ENCODE measurements at places on chromosomes 7 and 10. TPM values are rescaled to one million over a fixed set of nuclear protein-coding genes. Genes with fewer than 3 reads are reported as not detected.

The CTAGE8 gene
- polyA plus RNA-seq: 5.9 TPM

The LRRC4 gene
- polyA plus RNA-seq: 9.1 TPM

The CFTR gene
- polyA plus RNA-seq: 6.2 TPM

The PPP1R3C gene
- 32.4 TPM for polyA plus RNA-seq

The LBX1 gene
- 0.03 TPM for polyA plus RNA-seq

The UBN2 gene
- polyA plus RNA-seq: 26.3 TPM

The VWDE gene
- polyA plus RNA-seq: 2.6 TPM

The NPFFR1 gene
- 0.10 TPM for polyA plus RNA-seq

The SLC29A4 gene
- polyA plus RNA-seq: 20.3 TPM

The LOXL4 gene
- polyA plus RNA-seq: 4.4 TPM

The TUBB8 gene
- polyA plus RNA-seq: 0.41 TPM

DNA sequence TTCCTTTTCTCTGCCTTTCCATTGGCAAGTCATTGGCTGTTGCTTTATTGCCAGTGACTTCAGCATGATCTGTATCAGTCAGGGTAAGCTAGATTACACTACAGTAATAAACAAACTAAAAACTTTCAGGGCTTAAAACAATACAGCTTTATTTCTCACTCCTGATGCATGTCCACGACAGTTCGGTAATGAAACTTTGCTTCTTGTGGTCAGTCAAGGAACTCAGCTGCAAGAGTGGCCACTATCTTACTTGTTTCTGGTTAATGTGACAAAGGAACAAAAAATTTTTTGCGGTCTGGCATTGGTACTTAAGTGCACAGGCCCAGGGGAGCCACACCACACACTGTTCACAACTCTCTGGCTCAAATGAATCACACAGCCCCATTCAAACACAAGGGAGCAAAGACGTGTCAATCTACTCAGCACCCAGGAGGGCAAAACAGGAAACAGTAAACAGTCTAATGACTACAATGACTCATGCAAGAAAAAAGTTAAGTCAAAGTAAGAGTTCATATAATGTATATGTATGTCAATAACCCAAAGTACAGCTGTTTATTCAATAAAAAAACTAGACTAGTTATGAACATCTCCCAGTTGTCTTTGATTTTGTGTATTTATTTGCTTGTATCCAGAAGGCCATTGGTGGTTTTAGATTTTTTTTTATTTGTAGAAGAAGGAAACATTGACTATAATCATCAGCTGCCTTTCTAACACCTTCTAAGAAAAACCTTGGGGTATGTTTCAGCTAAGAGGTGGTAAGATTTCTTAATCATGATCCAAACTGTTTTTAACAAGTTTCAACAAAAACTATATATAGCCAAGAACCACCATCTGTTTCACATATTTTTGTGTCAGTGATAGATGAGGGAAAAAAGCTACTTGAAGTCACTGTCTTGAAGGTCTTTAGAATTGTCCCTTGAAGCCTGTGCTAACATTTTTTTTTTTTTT is 134.4 kb upstream of the FAM3C start:
- no peak for DNase-seq

DNA sequence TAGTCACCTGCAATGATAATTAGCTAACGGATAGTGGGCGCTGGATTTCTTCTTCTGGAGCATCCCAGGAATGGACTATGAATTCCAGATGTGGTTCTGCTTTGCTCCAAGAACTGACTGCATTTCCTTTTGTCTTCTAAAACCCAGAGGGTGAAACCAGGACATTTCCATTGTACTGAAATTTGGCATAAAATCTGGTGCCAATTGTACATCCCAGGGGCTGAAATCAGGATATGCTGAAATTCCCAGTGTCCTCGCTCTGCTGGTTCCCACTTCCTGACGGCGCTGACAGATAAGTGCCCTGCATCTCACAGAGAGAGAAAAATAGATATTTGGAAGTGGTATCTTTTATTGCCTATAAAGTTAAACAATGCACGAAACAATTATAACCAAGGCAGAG is 31.9 kb downstream of the RBM20 start:
- DNase-seq: no peak

DNA sequence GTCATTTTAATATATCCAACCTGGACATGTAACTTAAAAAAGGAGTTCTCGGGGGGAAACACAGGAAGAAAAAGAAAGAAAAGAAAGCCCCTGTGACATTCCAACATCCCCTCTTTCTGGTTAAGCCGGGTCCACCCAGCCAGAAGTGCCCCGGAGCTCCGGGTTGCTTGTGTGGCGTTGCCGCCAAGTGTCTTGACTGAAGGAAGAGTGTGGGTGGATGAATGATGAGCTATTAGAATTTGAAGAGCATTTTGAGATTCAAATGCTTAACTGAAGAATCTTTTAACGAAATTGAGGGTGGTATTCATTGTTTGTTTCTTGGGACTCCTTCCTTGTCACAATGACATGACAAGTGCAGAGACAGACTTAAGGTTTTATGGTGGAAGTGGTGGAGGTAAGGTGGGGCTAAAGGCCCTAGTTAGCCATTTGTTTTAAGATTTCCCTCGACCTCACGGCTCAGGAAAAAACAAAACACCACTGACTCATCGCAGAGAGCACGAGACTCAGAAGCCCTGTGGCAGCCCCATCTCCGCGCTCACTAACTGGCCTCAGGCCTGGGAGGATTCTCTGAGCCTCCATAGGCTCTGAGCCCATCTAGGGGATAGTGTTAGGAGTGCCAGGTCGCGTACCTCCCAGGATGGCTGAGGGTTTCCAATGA is 1.8 kb upstream of the GLI3 start:
- no peak for DNase-seq

GRCh38 chr10:99143651-99144050 is 92.0 kb downstream of the HPSE2 start:
- DNase-seq: no peak

- no peak for DNase-seq
Measured at GRCh38 chr7:108046952-108047506, 44.1 kb upstream of the LAMB1 start.

DNA sequence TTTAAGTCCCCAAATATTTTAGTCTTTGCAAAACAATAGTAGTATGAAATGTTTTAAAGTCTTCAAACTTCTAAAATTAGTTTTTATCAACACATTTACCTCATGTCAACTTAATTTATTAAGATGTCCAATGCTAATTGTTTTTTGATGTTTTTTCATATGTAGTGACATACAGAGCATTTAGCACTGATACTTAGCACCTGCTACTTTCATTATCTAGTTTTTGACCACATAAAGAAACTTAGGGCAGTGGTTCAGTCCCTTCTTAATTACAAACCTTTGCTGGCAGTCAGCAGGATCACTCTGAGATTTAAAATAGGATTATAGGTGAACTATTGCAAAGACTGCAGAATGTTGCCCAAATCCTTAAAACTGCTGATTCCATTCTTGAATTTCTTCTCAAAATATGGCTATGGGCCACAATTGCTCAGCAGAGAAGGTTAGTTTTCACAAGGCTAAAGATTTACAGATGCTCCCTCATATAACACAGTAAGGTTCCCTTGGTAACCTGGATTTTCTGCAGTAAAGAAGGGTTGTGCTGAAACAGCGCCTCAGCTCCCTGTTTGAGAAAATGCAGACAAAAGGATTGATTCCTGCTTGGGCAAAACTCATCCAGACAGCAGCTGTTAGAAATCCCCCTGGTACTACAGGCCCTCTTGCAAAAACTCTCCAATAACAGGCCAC is 3.4 kb downstream of the GPR85 start:
- no peak for DNase-seq

DNA sequence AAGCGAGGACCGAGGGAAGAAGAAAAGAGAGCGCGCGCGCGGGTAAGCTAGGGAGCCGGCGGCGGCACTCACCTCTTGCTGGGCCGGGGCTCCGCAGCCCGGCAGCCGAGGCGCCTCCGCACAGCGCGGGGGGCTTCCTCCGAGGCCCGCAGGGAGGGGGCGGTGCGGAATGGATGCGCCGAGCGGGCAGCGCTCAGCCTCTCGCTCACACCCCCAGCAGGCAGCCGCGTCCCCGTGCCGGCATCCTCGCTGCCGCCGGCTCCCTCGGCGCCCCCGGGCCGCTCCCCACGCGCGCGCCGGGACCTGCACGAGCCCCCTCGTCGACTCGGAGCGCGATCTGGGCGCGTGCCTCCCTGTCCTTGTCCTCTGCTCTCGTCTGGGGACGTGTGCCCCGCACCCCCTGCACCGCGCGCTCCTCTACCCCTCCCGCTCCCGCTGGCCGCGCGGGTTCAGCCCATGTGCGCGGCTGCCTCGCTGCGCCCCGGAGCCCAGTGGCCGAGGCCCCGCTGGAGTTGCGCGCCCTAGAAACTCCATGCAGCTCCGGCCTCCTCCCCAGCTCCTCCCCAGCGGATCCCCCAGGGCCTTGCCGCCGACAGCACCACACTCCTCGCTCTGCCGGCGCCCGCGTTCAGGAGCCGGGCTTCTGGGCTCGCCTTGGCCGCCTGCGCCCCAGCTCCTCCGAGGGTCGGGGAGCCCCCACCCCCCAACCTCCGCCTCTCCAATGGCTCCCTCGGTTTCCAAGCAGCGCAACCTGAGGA is 75.3 kb downstream of the CALN1 start:
- DNase-seq: peak; percentile 4

GRCh38 chr7:26070290-26070689 is 81.7 kb upstream of the NFE2L3 start:
- DNase-seq: no peak
